ENCODE measurements at places on chromosomes 2 and 18.
A peak's percentile ranks its signal among the peaks of the same experiment; 100 is the strongest.

GRCh38 chr18:68429841-68430240 is 285.1 kb downstream of the TMX3 start:
- no peak for DNase-seq

- no peak for DNase-seq
Observed at GRCh38 chr2:221293949-221294742, 278.0 kb downstream of the EPHA4 start.

GRCh38 chr2:20355131-20355530 is 4.5 kb upstream of the PUM2 start:
- no peak for DNase-seq

GRCh38 chr18:49581371-49581770 is 19.5 kb downstream of the LIPG start:
- DNase-seq = no peak

GRCh38 chr2:6493669-6494068 is 372.0 kb downstream of the CMPK2 start:
- DNase-seq = no peak

DNA sequence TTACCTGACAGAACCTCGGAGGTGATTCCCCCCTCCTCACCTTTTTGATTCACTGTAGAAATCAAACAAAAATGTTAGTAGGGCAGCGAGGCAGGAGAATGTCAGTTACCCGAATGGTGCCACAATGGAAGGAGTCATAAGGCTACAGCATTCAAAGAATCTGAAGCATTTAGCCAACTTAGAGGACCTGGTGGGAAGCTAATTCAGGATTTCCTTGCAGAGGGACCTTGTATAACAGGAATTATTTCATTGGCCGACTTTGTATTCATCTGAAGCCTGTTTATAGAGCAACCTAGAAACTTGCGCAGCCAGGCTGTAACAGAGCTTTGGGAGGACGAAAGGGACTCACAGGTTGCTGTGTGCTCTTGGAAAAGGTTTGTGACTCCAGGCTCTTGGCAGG is 129.1 kb upstream of the MMADHC start:
- no peak for DNase-seq

DNA sequence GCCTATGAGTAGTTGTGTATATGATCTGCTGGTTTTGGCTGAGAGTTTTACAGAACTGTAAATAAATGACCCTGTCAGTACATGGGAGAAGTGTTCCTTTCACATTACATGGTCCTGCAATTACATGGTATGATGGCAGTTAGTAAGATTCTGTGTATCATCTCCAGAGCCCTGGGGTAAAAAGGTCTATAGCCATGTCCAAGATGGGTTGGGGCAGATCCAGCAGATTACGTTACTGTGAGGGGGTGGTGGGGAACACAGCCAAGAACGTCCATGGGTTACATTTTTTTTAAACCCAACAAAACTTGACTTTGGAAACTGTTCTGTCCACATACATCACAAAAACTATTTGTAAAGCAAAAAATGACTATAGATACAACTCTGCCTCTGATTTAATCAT is 64.2 kb upstream of the LMAN1 start:
- no peak for DNase-seq

DNA sequence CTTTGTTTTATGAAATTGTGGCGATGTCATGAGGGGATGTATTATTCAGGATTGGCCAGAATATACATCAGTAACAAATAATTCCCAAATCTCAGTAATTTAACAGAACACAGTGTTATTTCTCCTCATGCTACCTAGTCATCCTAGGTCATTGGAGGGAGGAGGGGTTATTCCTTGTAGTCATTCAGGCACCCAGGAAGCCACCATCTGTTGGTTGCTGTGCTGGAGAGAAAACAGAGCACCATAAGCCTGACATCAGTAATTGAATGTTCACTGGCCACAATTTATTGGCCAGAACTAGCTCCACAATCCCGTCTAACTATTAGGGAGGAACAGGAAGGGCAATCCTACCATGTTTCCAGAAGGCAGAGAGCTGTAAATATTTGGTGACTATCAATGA is 303.5 kb upstream of the CELF4 start:
- DNase-seq = no peak

DNA sequence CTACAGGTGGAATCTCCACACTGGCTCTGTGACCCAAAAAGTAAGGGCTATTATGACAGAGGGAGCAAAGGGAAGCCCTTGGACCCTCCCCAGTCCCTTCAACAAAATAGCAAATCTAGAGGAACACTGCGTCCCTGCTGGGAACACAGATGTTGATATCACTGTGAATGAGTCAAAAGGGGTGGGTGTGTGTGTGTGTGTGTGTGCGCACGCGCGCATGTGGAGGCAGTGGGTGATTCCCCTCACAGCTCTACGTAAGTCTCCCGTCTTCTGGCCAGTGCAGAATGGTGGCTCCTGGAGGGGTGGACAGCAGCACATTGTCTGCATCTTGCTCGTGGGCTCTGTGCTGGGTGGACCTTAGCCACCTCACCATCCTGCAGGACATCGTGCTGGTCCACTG is 7.8 kb upstream of the C2orf72 start:
- no peak for DNase-seq

- DNase-seq = no peak
Observed at GRCh38 chr2:55519938-55520885, 694 bp downstream of the CFAP36 start.

GRCh38 chr2:204108781-204109295 is 172.3 kb downstream of the ICOS start:
- DNase-seq = no peak

- DNase-seq = no peak
Observed at GRCh38 chr2:187091664-187092063, 242.7 kb upstream of the ZSWIM2 start.

DNA sequence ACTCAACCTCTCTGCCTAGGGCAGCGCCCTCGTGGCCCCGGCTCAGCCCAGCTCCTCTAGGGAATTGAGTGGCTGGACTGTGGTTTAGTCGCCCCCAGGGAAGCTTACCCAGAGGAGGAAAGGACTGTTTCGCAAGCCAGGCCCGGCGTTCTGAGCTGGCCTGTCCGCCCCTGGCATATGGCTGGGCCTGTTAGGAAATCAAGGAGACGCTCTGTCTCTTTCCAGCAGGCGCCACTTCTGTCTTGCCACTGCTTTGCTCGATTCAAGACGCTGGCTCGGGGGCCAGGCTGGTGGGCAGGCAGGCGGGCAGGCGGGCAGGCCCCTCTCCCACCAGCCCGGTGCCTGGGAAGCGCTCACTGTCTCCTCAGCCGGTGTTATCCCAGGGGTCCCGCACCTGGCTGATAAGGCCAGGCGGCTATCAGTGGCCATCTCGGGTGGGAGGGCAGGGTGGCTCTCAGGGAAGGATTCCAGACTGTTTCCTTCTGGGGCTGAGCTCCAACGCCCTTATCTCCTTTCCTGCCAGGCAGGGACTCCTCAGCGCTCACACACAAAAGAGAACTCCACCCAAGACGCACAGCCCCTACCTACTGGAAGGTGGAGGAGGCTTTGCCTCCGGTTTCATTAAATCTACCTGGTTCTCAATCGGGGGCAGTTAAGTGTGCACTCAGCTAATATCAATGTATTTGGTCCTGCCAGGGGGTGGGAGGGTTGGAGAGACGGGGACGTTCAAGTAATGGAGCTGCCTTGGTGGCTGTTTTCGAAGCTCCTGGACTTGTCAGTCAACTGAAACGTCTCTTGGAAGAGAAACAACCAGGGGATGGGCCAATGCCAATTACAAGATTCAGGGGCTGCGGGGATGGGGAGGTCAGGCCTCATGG is 109.1 kb downstream of the SMAD7 start:
- DNase-seq = no peak

DNA sequence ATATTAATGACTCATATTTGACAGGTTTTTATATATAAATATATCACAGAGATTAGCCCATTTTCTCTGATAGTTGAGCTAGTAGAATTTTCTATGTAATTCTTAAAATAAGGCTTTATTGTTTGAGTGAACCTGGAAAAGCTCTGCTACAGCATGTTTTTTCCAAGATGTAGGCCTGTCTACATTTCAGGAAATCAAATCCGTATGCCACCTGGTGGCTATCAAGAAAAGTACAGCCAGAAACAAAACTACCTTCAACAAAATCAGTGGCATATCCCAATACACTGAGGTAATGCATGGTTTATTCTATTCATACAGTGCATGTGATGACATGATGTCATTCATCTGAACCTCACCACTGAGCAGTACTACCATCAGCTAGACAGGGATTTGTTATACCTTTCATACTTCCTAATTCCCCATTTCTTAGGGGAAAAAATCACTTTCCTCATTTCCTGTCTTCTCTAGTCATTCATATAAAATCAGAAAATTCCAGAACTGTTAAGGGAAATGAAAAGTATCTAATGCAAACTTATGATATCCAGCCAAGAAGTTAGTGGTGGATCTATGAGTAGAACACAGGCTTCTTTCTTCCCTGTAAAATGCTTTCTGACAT is 310.4 kb upstream of the SYT4 start:
- peak; percentile 9 for DNase-seq

- DNase-seq = no peak
Observed at GRCh38 chr18:36675542-36675941, 153.3 kb downstream of the TPGS2 start.

DNA sequence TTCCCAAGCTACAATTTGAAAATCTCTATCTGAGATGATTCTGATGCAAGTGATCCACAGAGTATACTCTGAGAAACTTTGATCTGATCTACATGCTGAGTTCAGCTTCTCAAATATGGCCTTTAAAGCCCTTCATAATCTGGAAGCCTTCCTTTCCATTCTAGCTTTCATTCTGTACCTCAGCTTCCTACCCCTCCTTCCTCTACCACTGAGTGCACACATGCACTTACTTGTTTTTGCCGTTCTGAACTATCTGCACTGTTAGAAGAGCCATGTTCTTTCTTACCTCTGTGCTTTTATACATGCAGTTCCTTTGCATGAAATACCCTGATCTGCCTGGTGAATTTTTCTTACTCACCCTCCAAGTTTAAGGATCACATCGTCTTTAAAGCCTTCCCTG is 25.0 kb downstream of the REL start:
- DNase-seq = no peak

GRCh38 chr18:52937840-52938239 is 597.8 kb downstream of the DCC start:
- DNase-seq = no peak

GRCh38 chr2:235523486-235524150 is 29.8 kb downstream of the AGAP1 start:
- no peak for DNase-seq
